ENCODE measurements at places on chromosomes 3 and 15.

DNA sequence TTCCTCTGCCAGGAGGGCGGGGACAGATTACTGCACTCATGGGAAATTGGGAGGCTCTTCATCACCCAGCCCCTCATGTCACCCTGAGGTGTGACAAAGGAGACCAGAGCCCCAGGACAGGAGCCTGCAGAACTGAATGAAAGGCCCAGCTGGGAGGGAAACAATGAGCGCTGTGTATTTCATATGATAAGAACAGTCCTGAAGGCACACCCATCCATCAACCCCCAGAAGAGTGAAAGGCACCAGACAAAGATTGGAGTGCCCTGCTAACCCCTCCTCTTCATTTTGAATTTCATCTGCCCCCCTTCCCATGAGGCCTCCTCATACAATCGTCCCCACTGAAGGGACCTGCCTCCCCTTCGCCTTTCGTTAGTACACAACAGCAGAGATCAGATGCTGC, 160.0 kb upstream of the PRICKLE2 start:
- DNase-seq, result no peak

DNA sequence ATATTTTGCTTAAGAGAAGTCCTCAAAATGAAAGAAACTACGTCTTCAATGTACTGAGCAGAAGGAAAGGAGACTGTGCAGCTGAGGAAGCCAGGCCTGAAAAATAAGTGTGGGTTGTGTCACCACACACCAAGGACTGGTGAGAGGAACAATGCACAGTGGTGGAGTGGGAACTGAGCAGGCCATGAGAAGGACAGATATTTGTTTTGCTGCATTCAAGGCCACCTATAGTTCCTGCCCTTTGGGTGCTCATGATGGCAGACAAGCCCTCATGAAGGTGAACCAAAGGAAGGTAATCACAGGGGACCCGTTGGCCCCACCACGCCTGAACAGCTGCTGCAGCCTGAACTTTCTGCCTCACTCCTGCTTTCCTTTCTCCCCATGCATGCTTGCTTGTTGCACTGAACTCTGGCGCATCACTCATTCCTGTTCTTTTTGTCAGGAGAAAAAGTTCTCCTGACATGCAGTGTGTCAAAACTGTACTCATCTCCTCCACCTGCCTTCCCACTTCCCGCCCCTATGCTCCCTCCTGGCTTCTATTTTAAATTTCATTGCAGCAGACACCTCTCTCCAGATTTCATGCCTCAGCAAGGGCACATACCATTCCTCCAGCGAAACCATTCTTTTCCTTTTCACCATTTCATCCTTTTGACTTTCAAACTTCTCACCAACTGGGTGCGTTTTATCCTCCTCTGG, 2.2 kb upstream of the RNF7 start:
- no peak for DNase-seq

DNA sequence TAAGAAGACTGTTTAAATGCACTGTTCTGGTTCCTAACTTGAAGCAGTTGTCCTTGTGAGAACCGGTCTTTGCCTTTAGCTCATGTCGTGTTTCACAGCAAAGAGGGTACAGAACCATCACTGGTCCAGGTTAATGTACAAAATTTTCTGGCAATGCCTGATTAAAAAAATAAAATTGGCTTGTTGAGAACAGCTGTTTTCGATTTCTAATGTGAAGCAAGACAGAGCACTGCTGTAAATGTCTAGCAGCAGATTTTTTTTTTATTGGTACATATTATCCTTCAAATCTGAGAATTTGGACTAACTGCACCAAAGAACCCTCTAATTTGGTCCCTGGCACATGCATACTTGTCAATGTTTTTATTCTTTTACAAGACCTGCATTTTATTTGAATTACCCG, 103.3 kb downstream of the STT3B start:
- no peak for DNase-seq

DNA sequence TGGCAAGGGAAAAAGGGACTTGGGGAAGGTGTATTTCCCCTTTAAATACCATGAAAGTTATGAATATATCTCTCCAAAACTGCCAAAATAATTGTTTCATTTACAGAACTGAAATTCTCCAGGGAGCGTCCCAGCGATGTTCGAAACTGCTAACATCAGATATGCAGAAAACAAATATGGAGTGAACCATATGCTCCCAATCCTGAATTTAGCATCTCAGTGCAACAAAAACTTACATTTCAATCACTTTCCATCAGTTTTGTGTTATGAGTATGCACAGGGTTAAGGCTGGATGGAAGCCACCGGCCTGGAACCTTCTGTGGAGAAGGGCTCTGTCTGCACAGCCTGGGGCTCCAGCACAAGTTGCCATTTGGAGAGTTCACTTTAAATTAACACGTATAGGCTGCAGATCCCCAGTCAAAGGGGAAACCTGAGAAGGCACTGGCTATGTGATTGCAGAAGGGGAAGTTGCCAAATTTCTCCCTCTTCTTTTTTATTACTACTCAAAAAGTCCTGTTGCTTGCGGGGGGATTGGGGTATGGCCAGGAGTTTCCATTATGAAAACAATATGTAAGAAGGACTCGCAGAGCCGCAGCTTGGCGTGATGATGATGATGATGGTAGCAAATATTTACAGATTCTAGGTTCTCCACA, 56.9 kb upstream of the FOXP1 start:
- DNase-seq, result no peak

- peak; percentile 7 for DNase-seq
These were observed 97.2 kb downstream of the CLDN1 start for GRCh38 chr3:190224863-190225692.

GRCh38 chr3:42569593-42570142, 12.1 kb downstream of the SEC22C start:
- no peak for DNase-seq
